Daoy (cell line): ENCODE measurements at places on chromosomes 5 and 9. TPM values are rescaled to one million over a fixed set of nuclear protein-coding genes. Genes with fewer than 3 reads are reported as not detected.
A peak's percentile ranks its signal among the peaks of the same experiment; 100 is the strongest.

Gene FOXD4
- 0.91 TPM in 1 of 2 replicates, not detected in the other for total RNA-seq

Gene PAXX
- 60.5 and 66.9 TPM in 2 replicates for total RNA-seq

Gene GABRG2
- not detected in 2 replicates for total RNA-seq

Gene FRMD3
- 2.4 and 6.1 TPM in 2 replicates for total RNA-seq

Gene FOXI1
- total RNA-seq = not detected in 2 replicates

Gene RGS7BP
- total RNA-seq = 0.09 TPM in 1 of 2 replicates, not detected in the other

Gene FAM170A
- not detected in 2 replicates for total RNA-seq

- peak; percentile 29 for DNase-seq
These were observed 416.8 kb downstream of the IRX2 start for GRCh38 chr5:2334719-2335118.

- no peak for DNase-seq
These were observed 23.4 kb downstream of the LURAP1L start for GRCh38 chr9:12798066-12798770.

DNA sequence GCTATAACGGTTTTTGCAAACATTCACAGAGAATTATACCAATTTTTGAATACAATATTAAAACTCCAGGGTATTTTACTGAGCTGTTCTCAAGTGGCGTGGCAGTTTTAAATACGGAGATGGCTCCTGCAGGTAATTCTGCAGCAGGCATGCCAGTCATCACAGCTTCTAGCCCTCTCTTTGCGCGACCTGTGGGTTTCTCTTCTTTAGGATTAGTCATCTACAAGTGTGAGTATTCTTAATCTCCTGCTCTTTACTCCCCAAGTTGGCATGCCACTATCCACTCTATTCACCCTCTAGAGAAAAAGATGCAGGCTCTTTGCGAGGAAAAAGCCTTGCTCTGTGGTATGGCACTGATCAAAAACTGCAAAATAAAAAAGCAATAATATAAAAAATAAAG is 43.9 kb downstream of the ANKRD31 start:
- no peak for DNase-seq

DNA sequence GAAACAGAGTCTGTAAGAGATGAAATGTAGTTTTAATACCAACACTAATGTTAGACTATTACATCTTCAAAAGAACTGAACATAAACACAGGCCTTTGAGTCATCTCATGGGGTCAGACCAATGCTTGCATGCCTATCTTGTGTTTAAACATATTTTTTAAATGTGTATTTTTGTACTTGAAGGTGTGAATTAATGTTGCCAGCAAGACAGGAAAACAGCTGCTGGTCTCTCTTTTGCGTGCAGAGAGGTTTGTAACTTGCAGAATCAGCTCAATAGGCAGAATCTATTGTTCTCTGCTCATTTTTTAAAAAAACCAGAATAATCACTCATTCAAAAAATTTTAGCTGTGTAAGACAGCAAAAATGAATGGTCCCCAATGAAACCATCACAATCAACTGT is 180.2 kb downstream of the ALDH1A1 start:
- no peak for DNase-seq

- DNase-seq = no peak
These were observed 29.1 kb downstream of the ARSK start for GRCh38 chr5:95583992-95584391.

DNA sequence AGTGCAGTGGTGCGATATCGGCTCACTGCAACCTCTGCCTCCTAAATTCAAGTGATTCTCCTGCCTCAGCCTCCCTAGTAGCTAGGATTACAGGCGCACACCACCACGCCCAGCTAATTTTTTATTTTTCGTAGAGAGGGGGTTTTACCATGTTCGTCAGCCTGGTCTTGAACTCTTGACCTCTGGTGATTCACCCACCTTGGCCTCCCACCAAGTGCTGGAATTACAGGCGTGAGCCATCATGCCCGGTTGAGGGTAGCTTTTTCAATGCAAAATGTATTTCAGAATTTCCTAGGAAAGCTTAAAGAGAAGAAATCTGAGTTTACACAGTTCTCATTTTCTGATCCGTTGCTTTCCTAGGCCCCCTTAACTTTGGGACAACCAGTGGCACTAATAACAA is 15.7 kb downstream of the BDP1 start:
- DNase-seq = peak; percentile 79

- no peak for DNase-seq
These were observed 591.7 kb upstream of the PTPRD start for GRCh38 chr9:11204521-11204920.

- DNase-seq = no peak
These were observed 509.8 kb downstream of the CSNK1G3 start for GRCh38 chr5:124021776-124022175.

GRCh38 chr5:65072850-65073249 is 304.1 kb downstream of the CWC27 start:
- no peak for DNase-seq

GRCh38 chr5:24045046-24045445 is 537.6 kb downstream of the PRDM9 start:
- no peak for DNase-seq

GRCh38 chr5:173928871-173929574 is 40.9 kb downstream of the CPEB4 start:
- DNase-seq = no peak

- DNase-seq = no peak
These were observed 36.2 kb upstream of the PTCH1 start for GRCh38 chr9:95552814-95553546.

GRCh38 chr5:111670826-111671492 is 86.0 kb downstream of the NREP start:
- DNase-seq = peak; percentile 53

DNA sequence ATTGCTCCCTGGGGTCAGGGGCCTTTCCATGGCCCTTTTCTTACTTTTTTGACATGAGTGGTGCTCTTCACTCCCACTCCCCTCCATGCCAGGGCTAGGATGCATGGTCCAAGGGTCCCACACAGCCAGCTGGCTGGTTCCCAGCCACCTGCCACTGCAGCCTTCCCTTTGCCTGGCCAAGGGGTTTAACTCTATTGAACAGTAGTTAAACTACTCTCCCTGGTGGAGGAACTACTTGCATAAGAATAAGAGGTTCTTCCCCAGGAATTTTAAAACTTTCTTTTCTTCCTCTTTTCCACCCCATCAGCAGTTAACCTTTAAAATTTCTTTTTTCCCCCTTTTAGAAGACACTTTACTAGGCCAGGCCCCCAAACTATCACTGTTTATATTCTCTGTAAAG is 1532.8 kb upstream of the ACO1 start:
- no peak for DNase-seq
